ENCODE measurements at places on chromosomes 16 and 17. TPM values are rescaled to one million over a fixed set of nuclear protein-coding genes. Genes with fewer than 3 reads are reported as not detected.

SLC13A5 gene
- not detected for total RNA-seq

CAMKK1 gene
- total RNA-seq: 12.6 TPM

ZP2 gene
- not detected for total RNA-seq

NPIPB13 gene
- total RNA-seq: 1.8 TPM

HS3ST2 gene
- total RNA-seq: not detected

GPR179 gene
- total RNA-seq: under 0.01 TPM

HOXB9 gene
- 0.30 TPM for total RNA-seq
